ENCODE measurements at places on chromosomes 7 and 10.

DNA sequence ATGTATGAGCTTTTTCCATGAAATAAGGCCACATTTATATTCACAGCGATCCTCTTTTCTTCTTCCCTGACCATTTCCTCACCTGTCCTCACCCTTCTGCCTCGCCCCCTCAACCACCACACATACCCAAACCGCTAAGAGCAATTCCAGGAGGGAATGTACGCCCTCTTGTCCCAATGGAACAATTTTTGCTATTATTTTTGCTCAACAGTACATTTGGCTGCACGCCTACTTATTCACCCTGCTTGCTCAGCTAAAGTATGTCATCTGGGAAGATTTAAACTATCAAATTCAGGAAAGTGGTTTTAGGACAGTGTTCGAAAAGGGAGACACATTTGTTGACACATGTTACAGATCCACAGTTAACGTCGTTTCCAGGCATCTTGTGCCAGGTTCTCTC, 252.7 kb downstream of the NEBL start:
- no peak for DNase-seq

DNA sequence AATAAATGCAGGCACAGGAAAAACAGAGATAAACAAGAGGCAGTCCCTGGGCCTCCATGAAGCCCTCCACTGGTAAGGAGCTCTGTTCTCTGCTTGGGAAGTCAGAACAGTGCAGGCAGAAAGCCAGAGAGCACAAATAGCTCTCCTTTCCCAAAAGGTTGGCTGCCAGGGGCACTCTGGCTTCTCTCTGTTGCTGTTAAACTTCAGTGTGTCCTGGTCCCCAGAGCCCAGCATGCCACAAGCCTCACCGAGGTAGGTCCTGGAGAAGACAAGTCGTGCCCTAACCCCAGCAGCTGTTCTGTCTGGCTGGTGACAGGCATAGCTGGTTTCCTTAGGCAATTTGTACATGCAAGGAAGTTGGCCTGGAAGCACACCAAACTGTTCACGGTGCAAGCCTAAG, 17.3 kb downstream of the SLC16A12 start:
- no peak for DNase-seq

GRCh38 chr7:77293046-77293445, 93.4 kb upstream of the FGL2 start:
- DNase-seq, result no peak

DNA sequence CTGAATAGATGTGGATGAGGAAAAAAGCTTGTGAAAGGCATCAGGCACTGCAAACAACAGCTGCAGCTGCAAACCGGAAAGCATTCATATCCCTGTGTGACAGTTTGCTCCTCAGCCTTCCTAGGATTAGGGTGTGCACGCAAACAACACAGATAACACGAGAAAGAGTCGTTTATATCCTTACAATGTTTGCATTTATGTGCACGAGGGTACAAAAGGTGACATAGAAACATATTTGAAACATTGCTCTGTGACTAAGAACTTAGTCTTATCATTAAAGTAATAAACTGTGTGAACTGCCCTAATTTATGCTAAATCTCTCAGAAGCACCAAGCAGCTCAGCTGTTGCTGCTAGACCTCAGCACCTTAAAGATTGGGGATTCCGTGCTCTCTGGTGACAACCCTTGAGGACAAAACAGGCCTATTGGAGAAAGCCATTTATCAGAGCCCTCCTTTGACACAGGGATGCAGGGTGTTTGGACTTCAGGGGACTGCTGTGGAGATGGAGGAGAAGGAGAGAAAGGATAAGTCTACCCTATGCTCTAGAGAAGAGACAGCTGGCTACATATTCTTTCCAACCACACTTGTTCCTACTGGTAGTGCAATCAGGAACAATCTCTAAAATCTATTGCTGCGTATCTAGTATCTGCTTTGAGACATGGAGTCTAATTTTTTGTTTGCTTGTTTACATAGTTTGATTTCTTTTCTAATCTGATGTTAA, 176.2 kb downstream of the GNAT3 start:
- DNase-seq, result no peak

GRCh38 chr10:95756041-95756761, at the start of gene ENTPD1:
Gene ENTPD1, plus strand, starts transcription at chr10:95756163. Its CDS starts 77 bp downstream, at chr10:95756240.
- no peak for DNase-seq

DNA sequence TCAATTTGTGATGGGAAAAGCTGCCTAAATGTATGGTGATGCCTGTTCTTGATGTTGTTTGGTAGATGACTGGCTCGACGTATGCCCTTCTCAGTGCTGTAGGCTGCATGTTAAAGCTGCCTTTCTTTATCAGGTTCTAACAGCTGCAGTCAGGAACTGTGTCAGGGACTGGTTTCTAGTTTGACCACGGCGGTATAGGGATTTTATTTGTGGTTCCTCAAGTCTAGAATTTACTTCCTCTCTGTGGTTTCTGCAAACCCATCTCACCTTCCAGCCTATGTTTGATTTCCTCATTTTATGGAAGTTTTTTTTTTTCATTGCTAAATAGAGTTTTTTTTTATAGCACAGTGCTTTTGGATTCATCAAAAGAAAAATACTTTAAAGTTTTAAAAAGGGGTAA, 26.5 kb downstream of the LMTK2 start:
- DNase-seq, result no peak

- peak; percentile 80 for DNase-seq
Measured at GRCh38 chr7:26155531-26156375, 3.8 kb downstream of the NFE2L3 start.

GRCh38 chr7:25481891-25482290, 253.6 kb upstream of the NPVF start:
- no peak for DNase-seq

DNA sequence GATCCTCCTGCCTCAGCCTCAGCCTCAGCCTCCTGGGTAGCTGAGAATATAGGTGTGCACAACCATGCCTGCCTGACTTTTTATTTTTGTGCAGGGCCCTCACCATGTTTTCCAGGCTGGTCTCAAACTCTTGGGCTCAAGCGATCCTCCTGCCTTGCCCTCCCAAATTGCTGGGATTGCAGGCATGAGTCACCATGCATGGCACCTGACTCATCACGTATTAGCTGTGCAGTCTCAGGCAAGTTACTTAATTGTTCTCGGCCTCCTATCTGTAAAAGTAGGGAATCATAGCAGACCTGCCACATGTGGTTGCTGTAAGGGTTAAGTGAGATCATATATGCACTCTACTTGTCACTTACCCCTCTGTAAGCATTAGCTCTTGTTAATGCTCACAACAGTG, 117.2 kb downstream of the ANLN start:
- DNase-seq, result no peak

- no peak for DNase-seq
Measured at GRCh38 chr10:45425621-45426563, 51.9 kb downstream of the ALOX5 start.

DNA sequence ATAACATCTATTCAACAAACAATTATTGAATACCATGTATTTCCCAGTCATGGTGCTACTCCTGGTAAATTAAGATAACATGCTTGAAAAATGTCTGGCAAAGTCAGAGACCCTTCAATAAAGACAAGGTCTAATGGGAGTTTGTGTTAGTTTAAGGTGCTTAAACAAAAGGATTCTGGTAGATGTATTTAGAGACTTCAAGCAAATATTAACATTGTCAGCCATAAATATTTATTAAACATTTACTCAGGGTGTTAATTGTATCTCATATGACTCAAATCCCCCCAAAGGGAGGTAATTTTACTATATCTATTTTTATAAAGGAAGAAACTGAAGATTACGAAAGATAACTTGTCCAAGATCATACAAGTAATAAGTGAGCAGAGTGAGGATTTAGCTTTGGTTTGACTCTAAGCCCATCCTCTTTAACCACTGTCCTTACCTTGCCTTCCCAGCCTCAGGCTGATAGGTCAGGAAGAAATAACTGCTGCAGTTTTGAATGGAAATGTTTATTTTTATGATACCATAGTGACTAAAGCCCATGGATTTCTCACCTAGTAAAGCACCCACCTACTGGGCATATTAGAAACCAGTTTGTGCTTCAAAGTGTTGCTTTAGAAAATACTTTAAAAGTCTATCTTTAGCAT, 215.4 kb downstream of the COBL start:
- DNase-seq, result no peak

DNA sequence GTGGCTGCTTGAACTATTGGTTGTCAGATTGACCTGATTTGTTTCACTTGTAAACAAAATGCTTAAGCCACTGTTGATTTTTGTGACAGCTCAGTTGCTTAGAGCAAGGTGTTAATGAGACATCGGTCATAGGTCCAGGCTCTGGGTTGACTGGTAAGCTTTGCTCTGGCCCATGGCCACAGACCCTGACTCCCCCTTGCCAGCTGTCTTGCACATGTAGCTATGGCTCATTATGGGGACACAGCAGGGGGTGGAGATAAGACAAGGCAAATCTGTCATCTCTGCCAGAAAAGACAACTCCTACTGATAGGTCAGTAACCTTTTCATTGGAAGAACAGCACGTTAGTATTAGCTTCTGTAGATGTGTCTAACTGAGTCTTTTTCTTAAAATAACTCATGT, 95.3 kb downstream of the KAT6B start:
- no peak for DNase-seq

DNA sequence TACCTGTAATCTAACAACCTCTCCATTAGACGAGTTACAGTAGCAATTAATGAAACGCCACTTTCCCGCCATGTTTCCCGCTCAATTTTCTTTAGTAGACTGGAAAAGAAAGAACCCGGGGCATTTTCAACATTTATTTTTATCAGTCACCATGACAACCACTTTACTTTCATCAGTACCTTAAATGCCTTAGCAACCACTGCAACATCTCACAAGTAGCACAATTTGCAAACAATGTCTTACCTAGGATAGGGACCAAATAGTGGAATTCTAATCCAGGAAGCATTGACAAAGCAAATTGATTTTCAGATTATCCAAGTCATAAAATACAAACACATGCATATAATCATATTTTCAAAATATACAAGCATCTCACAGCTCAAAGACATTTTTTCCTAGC, 221.6 kb upstream of the IMMP2L start:
- DNase-seq, result no peak

- DNase-seq, result no peak
Measured at GRCh38 chr7:112266141-112266540, 59.6 kb downstream of the ZNF277 start.

- DNase-seq, result no peak
Measured at GRCh38 chr7:106346678-106347217, 62.0 kb upstream of the NAMPT start.

- DNase-seq, result no peak
Measured at GRCh38 chr10:112361951-112362751, 11.8 kb upstream of the ACSL5 start.

DNA sequence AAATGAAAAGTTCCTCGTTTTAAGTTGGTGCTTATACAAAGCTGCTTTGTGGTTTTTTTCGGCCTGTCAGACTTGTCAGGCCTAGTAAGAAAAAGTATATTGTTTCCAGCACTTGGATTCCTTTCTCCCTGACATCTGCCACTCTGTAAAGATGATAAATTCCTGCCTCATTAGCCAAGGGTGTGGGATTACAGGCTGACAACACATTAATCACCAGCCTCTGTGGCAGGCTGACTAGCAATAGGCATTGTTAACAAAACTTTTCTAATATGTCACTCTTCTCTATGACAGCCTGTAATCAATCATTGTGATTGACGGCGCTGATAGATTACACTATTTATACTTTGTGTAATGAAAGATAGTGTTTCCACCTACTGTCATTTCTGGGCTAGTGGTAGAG, 682.5 kb downstream of the LRMDA start:
- no peak for DNase-seq

DNA sequence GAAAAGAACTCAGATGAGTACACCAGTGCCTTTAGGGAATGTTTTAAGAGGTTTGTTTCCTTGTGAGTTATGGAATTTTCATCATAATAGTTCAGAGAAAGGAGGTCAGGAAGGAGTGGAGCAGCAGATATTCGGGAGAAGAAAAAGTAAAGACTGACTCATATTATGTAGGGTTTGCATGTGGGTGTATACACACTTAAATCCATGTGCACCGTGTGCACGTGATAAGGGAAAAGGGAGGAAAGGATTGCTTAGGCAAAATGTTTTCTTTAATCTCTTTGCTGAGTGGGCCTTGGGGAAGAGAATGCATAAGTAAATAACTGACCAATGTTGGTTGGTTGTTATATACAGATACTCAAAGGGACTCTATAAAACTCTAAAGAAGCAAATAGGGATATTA, 30.2 kb downstream of the PLCE1 start:
- DNase-seq, result no peak

DNA sequence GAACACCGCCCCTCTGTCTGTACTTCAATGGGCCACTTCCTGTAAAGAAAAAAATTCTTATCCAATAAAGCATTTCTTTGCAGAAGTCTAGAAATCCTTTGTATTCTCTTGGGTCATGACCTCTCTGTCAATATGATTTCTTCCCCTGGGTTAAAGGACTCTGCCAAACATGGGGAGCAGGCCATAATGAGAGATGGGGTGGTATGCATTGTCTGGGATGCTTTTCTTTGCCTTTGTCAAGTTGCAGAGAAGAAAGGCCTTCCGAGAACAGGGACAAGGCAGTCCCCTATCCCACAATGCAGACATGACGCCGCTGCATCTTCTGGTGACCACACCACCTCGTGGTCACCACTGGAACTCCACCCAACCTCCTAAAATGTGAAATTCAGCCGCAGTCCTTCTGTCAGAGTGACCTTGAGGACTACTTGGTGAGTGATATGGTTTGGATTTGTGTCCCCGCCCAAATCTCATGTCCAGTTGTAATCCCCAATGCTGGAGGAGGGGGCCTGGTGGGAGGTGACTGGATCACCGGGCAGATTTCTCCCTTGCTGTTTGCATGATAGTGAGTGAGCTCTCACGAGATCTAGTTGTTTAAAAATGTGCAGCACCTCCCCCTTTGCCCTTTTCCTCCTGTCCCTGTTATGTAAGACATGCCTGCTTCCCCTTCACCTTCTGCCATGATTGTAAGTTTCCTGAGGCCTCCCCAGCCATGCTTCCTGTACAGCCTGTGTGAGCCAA, 15.2 kb upstream of the FRMPD2 start:
- no peak for DNase-seq

- no peak for DNase-seq
Measured at GRCh38 chr10:78082636-78083035, 49.0 kb downstream of the RPS24 start.

GRCh38 chr10:121900443-121901174, 27.2 kb downstream of the ATE1 start:
- DNase-seq, result peak; percentile 6

- no peak for DNase-seq
Measured at GRCh38 chr7:122688400-122688998, 10.4 kb downstream of the RNF133 start.

DNA sequence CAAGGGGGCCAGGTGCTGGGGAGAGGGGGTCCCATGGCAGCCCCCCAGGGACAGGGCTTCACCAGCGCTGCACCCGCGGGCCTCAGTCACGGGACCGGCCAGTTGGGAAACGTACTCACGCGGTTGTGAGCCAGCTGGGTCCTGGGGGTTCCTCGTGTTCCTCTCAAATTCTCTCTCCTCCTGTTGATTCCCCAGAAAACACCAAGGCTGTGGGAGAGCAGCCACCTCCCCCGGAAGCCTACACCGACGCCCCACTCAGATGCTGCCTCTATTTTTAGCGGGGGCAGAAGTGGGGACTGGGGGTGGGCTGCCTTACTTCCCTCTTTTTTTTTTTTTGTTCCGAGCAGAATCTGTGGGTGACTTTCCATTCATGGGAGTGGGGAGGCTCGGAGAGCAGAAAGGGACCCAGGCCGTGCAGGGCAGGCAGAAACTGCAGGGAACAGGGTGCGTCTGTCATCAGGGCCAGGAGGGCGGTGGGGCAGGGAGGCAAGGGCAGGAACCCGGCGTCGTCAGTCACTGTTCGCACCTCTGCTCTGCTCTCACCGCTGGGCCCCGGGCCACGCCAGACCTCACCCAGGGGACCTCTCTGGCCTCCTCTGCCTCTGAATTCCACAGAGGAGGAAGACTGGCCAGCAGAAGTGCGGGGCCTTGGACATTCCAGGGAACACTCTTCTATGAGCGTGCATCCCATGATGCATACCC, 63.1 kb downstream of the CARD11 start:
- no peak for DNase-seq

- no peak for DNase-seq
Measured at GRCh38 chr10:122140461-122140902, 130.6 kb upstream of the BTBD16 start.
